Activated CD4-positive, alpha-beta memory T cell treated with anti-CD3 and anti-CD28 coated beads, Interleukin-2, amount 10 ng/mL, durations not matched to agents 7 days and 5 days (primary cell): ENCODE measurements at places on chromosomes 1 and 21. TPM values are rescaled to one million over a fixed set of nuclear protein-coding genes. Genes with fewer than 3 reads are reported as not detected.

DNA sequence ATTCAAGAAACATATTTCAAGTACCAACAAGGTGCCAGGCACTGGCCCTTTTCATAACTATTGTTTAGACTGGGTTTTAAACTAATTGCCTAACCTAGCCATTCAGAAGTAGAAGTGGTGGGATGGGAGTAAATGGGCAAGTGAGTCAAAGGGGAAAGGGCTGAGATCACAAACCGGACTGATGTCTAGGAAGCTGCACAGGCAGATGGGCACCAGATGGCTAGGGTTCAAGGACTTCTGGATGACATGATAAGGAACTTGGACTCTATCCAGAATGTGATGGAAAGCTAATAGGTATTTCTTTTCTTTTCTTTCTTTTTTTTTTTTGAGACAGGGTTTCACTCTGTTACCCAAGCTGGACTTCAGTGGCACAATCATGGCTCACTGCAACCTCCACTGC is 46.6 kb downstream of the LYST start:
- DNase-seq = no peak

DNA sequence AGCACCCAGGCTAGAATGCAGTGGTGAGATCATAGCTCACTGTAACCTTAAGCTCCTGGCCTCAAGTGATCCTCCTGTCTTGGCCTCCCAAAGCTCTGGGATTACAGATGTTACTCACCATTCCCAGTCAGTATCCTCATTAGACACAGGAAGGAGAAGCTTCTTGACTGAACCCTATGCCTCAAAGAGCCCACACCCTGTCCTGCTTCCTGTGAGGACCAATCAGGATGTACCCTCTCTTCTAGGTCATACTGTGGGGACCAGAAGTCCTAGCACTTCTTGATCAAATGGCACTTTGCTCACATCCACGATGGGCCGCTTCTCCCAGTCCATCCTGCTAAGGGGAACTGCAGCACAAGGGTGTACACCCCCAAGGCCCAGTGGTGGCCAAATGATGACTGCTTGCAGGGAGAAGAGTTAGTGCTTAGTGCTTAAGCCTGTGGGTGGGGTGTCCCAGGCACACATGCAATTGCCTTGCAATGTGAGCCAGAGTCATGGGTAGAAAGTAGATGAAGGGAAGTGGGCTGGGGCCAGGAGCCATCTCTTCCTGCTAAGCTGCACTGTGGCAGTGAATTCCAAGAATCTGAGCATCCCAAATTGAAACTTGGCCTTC is 9.8 kb downstream of the CD34 start:
- DNase-seq = no peak

DNA sequence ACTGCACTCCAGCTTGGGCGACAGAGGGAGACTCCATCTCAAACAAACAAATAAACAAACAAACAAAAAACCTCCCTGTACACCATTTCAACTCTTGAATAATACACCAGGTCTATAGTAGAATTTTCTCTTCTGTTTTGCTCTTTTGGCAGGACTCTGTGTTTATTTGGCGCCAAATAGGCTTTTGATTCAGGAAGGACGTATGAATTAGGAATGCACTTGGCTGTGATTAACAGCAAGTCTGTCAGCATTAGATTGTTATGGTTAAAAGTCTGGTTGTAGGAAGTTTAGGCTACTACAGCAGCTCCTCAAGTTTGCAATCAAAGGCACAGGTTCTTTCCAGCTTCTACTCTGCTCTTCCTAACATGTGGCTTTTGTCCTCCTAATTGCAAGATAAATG is 113.8 kb upstream of the KCNK1 start:
- DNase-seq = no peak

- DNase-seq = no peak
Observed at GRCh38 chr1:178931858-178932551, 61.1 kb upstream of the ANGPTL1 start.

DNA sequence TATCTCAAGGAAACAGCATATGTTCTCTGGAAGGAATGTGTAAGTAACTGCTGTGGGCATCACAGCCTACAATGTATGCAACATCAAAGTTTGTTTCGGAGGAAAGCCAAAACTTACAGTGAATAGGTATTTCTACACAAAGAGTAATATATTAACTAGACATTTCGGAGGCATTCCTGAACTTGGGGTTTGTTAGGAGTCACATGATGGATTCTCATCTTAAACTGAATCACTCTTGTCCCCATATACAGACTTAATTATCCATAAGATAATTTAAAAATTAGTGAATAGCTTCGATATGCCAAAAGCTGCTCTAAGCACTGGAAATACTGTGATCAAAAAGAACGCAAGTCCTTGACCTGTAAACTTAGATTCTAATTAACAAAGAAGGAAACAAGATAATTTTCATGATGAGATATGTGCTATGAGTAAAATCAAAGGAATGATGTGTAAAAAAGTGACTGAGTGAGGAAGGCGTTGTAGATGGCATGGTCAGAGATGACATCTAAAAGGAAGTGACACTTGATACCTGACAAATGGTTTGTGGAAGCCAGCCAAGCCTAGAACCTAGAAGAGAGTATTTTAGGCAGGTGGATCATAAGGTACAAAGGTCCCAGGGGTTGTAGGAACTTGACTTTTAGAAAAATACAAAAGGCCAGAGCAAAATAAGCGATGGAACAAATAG is 273.1 kb downstream of the MRPL39 start:
- DNase-seq = no peak

DNA sequence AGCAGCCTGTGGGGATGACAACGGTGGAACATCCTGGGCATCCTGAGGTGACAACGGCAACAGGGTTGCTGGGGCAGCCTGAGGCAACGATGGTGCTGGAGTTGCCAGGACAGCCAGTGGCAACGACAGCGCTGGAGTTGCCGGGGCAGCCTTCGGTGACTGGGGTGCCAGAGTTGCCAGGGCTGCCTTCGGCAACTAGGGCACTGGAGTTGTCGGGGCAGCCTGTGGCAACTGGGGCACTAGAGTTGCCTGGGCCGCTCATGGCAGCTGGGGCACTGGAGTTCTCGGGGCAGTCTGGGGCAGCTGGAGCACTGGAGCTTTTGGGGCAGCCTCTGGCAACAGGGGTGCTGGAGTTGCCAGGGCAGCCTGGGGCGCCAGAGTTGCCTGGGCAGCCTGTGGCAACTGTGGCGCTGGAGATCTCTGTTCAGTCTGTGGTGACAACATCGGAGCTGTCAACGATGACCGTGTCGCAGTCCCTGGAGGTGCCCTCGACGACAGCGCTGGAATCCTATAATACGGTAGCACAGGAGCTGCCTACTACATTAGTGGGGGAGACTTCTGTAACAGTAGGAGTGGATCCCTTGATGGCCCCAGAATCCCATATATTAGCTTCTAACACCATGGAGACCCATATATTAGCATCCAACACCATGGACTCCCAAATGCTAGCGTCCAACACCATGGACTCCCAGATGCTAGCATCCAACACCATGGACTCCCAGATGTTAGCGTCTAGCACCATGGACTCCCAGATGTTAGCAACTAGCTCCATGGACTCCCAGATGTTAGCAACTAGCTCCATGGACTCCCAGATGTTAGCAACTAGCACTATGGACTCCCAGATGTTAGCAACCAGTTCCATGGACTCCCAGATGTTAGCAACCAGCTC is 8.2 kb downstream of the SON start:
- no peak for DNase-seq

DNA sequence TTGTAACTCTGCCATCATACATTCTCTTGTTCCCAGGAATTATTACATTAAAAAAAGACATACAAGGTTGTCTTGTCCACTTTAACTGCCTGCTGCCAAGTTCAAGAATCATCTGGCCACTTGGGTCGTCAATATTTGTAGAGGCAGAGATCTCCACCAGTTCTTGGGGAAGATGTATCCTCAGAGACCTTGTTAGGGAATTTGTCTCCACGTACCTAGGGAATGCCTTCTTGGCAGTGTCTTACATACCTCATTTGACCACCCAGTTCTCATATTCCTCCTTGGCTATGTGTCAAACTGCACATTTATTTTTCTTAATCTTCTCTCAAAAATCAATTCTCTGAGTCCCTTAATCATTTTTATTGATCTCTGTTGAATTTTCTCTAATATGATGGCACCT is 266.0 kb downstream of the SPATA17 start:
- DNase-seq = no peak

DNA sequence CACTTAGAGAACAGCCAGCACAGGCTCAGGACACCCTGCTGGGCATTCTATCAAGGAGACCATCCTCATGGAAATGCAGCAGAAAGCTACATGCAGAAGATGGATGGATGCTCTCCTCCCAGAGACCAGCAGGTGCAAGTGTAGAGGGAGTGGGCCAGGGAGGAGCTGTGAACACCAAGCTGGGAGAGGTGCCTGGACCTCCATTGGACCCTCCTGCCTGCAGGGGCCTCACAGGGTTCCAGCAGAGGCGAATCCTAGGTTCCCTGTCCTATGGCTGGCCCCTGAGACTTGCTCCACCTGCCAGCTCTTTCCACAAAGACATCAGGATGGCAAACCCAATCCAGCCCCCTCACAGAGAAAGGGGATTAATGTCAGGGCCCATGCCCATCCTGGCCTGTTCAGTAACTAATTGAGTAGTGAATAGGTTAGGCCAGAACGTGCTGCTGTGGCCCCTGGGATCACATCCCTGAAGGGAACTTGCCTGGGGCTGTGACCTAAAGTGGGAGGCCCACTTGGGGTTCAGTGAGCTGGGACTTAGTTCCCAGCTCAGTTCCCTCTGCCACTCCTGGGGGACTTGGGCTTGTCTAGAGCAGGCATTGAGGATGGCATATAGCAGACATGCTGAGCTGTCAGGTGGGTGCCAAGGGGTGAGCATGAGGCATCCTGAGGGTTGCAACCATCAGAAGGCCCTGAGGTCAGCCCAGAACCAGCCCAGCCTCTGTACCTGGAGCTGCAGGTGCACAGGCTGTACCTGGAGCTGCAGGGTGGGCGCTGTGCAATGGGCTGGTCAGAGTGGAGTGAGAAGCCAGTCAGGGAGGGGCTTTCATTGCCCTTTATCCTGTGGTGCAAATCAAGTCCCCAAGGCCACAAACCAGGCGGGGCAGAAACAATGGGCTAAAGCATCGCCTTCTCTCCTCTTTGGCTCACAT is 22.9 kb upstream of the ZNF678 start:
- no peak for DNase-seq

SPRR5 gene
- not detected for total RNA-seq

GPX7 gene
- total RNA-seq = 23.5 TPM

CD101 gene
- 3.6 TPM for total RNA-seq

ZYG11A gene
- total RNA-seq = 0.30 TPM

TNNT2 gene
- not detected for total RNA-seq
